HCT116 (cell line): ENCODE measurements at places on chromosomes 1 and 21.

DNA sequence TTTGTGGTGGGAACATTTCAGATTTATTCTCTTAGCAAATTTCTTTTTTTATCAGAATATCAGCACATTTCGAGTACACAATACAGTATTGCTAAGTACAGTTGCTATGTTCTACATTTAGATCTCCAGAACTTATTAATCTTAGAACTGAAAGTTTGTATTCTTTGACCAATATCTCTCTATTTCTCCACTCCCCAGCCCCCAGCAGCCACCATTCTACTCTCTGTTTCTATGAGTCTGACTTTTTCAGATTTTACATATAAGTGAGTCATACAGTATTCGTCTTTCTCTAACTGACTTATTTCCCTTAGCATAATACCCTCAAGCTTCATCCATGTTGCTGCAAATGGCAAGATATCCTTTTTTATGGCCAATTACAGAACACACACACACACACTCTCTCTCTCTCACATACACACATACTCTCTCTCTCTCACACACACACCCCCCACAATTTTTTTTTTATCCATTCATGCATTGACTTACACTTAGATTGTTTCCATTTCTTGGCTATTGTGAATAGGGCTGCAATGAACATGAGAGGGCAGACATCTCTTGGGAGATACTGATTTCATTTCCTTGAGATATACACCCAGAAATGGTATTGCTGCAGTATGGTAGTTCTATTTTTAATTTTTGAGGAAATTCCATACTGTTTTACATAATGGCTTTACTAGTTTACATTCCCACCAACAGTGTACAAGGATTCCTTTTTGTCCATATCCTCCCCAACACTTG, 15.7 kb downstream of the RPTN start:
- DNase-seq, result no peak

GRCh38 chr1:45051005-45051772, 39.1 kb downstream of the UROD start:
- DNase-seq, result no peak

DNA sequence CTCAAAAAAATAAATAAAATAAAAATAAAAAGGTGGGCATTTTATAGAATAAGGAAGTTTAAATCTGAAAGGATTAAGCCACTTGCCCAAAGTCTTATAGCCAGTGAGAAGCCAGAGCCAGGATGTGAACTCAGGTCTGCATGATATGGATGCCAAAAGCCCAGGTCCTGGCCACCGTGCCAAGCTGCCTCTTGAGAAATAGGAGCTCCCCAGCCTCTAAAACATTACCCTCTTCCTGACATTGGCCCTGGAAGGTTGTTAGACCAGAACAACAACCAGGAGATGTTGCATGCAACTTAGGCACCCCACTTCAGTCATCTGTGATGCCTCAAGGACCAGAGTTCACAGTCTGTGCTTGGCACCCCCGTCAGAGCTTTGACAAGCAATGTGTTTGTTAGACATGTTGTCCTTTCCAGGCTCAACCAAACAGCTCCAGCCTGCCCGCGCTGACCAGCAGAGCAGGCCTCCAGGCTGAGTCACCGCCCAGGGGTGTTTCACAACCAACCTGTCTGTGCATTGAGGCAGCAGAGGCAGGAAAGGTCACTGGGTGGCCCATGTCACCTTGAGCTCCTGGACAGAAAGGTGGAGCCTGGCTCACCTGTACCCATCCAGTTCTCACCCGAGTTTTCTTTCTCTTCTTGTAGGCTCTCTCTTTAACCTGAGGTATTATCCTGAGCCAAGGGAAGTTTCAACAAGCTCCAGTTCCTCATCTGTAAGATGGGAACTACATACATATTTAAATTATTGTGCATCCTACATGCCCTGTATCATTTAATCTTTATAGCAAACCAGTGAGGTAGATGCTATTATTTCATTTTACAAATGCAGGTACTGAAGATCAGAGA, 14.9 kb upstream of the MED18 start:
- DNase-seq, result peak; percentile 38

DNA sequence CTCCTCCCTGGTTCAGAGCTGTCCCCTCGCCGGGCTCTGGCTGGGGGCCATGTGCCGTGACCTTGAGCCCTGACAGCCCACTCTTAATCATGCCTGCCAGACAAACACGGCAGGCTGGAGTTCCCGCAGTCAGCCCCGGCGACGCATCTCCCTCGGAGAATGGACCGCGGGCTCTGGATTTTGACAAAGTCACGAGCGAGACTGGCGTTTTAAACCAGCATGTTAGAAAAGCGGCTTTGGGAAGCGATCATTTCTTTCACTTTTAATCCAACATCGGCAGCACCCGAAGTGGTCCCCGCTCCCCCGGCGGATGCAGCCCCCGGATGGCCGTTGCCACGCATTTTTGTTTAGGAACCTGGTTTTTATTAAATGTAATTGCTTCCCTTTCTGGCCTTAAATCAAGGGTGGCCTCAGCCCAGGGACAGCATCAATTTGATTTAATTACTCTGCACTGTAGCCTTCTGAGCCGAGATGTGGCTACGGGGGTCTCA, 70.9 kb downstream of the PRDM16 start:
- DNase-seq, result no peak

GRCh38 chr21:30164796-30165195, 1.8 kb downstream of the CLDN17 start:
- no peak for DNase-seq

DNA sequence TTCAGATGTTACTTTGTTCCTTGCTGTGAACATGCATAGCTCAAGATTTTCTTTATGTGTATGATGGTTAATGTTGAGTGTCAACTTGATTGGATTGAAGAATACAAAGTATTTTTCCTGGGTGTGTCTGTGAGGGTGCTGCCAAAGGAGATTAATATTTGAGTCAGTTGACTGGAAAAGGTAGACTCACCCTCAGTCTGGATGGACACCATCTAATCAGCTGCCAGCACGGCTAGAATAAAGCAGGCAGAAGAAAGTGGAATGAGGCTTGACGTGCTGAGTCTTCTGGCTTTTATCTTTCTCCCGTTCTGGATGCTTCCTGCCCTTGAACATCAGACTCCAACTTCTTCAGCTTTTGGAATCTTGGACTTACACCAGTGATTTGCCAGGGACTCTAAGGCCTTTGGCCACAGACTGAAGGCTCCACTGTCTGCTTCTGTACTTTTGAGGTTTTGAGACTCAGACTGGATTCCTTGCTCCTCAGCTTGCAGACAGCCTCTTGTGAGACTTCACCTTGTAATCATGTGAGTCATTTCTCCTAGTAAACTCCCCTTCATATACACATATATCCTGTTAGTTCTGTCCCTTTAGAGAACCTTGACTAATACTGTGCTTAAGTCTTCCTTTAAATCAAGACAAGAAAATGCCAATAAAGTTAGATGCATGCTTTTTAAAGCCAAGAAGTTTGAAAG, 626.6 kb downstream of the KCNT2 start:
- DNase-seq, result no peak

GRCh38 chr1:64861611-64862010, 104.7 kb downstream of the JAK1 start:
- DNase-seq, result no peak

DNA sequence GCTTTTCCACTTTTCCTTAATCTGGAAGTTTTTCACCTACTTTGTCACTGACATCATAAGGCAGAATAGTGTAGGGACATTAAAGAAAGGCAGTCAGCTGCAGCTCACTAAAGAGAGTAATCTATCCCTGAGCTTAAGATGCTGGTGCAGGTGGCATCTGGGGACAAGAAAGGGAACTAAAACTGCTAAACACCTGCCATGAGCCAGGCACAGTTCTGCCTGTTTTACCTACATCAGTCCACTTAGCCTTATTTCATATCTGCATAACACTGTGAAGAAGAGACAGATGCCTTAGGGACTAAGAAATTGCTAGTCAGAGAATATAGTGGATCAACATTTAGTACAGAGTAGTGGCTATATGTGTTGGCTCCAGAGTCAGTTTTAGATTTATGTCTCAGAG, 88.1 kb downstream of the GPATCH2 start:
- no peak for DNase-seq

DNA sequence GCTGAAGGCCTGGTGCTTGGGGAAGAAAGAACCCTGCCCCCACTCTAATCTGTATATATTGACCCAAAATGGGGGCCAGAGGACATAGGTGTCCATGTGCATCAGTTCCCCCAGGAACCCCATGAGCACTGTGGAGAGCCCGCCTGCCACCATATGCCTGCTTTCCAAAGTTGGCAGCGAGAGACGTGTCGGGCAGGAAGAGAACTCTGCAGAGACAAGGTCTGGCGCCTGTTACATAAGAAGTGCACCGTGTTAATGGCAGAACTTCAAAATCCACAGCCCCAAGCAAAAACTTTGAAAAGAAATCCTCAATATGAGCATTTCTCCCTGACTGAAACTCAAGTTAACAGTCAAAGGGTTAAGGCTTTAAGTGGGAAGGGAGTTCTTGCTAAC, 8.0 kb downstream of the CTNNBIP1 start:
- no peak for DNase-seq

- DNase-seq, result no peak
Observed at GRCh38 chr1:53608676-53609075, 130.3 kb downstream of the GLIS1 start.

DNA sequence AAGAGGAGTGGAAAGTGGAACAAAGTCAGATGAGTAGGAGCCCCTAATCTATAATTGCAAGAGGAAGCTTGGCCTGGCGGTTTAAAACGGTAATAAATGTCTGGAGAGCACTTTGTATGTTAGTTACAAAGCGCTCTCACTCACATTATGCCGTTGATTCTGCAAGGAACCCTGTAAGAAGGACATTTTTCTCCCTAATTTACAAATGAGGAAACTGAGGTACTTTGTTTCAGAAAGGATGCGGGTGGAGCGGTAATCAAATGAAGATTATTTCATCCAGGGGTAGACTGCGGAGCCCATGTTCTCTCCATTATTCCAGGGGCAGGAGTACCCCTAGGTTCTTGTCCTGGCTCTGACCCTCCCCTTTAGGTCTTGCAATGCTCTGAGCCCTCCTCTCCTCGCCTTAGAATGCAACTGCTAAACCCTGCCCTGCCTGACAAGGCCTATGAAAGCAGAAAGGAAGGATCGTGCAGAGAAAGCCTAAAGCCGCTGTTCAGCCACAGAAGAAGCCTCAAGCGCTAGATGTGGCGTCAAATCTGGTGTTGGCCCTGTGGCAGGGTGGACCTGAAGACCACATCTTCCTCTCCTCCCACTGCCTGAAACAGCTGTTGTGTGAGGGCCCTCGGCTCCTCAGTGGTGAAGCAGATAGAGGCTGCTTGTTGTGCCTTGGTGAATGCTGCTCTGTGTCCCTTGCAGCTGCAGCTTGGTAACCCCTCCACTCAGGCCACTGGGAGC, 588 bp upstream of the PACC1 start:
- no peak for DNase-seq

GRCh38 chr1:35762141-35762540, 7.6 kb downstream of the CLSPN start:
- DNase-seq, result no peak

GRCh38 chr1:94463056-94463764, 45.0 kb downstream of the ABCD3 start:
- no peak for DNase-seq

GRCh38 chr1:99252630-99253029, 11.7 kb upstream of the PLPPR4 start:
- no peak for DNase-seq

GRCh38 chr1:231187571-231187970, 25.7 kb downstream of the TRIM67 start:
- DNase-seq, result no peak

DNA sequence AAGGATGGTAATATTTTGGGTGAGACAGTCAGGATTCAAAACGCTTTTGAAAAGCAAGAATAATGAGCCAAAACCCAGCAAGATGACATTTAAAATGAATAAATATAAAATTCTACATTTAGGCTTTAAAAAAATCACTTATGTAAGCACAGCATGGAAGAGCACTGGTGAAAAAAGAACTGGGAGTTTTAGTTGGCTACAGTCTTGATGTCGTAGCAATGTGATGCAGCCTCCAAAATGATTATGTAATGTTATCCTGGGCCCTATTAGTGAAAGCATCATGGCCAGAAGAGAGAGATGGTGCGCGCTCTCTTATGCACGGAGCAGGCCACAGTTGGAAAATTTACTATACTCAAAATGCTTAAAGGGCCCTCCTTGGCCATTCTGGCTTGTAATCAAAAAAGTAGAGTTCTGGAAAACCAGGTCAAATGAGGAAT, 5.1 kb downstream of the KCNJ9 start:
- no peak for DNase-seq

DNA sequence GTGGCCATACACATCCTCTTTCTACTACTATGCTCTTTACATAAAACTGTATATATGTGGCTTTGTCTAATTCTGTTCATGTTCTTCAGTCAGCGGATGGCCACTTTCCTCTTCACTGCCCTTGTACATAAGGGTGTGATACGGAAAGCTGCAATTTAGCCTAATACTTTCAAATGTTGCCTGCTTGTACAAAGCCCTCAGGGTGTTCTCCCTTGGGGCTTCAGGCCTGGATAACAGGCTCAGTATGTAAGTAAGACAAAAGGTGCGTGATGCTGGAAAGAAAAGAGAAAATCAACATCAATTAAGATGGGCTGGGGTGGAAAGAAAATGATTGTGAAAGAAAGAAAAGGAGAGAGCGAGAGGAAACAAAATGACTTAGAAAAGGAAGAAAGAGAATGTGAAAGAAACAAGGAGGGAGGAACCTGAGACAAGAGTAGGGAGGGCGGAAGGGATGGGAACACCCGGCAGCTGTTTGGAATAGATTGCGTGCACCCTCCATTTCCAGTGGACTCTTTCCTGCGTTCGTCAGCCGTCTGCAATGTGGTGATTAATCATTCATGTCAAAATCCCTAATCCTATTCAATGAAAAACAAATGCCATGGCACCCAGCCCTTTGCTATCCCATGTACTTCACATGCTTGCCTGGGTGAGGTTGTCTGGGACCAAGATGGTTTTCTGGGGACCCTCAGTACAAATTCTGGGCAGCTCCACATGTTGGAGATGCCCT, 553.6 kb downstream of the NUF2 start:
- no peak for DNase-seq

- DNase-seq, result no peak
Observed at GRCh38 chr1:230191079-230191804, 124.2 kb downstream of the GALNT2 start.

GRCh38 chr1:49102752-49103151, 326.1 kb upstream of the BEND5 start:
- no peak for DNase-seq

DNA sequence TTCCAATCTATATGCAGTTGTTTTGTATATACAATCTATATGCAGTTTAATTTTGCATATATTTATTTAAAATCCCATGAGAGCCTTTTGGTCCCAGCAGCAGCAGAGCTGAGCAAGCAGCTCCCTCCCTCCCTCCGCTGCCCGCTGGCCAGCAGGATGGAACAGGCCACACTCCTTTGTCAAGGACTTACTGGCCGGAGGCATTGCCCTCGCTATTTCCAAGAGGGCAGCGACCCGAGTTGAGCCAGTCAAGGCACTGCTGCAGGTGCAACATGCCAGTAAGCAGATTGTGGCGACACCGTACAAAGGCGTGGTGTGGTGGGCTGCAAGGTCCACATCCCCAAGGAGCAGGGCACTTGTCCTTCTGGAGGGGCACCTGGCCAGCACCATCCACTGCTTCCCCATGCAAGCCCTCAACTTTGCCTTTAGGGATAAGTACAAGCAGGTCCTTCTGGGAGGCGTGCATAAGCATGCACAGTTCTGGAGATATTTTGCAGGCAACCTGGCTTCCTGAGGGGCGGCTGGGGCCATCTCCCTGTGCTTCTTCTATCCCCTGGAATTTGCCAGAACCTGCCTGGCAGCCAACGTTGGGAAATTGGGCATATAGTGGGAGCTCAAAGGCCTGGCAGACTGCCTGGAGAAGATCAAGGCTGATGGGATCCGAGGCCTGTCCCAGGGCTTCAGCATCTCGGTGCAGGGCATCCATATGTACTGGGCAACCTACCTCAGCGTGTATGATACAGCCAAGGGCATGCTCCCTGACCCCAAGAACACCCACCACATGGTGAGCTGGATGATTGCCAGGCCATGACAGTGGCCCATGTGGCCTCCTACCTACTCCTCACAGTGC, 92.2 kb downstream of the OSBPL9 start:
- DNase-seq, result no peak
